ENCODE measurements at places on chromosomes 11 and 22.

DNA sequence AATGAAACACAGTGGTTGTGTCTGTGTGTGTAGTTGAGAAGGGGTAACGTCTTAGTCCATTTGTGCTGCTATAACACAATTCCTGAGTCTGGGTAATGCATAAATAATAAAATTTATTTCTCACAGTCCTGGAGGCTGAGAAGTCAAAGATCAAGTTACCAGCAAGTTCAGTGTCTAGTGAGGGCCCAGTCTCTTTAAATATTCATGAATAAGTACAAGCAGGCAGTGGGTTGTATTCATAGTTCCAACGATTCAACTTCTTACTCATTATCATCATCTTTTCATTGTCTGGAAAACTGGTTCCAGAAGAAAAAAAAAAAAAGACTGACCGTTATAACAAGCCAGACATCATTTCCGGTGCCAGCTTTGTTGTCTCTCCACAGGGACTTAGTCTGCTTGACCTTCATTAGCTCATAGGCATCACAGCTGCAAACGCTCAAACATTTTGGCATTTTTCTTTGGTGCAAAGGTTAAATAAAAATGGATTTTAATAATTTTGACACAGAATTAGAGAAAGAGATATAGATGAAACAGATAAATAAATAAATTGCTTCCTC lies 1297.5 kb downstream of the LRRC4C start:
- no peak for DNase-seq

DNA sequence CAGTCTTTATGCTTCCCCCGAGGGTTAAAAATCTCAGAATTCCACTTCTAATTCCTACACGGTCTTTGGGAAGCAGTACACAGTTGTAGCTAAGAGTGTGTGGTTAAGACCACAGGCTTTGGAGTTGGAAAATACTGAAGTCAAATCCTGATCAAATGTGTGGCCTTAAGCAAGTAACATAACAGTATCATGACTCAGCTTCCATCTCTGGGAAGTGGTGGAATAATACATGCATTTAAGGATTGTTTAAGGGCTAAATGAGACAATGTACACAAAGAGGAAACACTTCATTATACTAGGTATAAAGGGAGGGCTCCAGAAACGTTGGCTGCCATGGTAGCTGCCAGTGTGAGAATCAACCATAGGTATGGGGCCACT lies 71.5 kb downstream of the FAT3 start:
- DNase-seq, result no peak

GRCh38 chr11:71358963-71359567 lies 89.1 kb downstream of the DHCR7 start:
- no peak for DNase-seq

- DNase-seq, result peak; percentile 85
Measured at GRCh38 chr11:66868726-66869566, 12.1 kb downstream of the LRFN4 start.

GRCh38 chr22:47013861-47014635 lies 251.6 kb downstream of the TBC1D22A start:
- no peak for DNase-seq

DNA sequence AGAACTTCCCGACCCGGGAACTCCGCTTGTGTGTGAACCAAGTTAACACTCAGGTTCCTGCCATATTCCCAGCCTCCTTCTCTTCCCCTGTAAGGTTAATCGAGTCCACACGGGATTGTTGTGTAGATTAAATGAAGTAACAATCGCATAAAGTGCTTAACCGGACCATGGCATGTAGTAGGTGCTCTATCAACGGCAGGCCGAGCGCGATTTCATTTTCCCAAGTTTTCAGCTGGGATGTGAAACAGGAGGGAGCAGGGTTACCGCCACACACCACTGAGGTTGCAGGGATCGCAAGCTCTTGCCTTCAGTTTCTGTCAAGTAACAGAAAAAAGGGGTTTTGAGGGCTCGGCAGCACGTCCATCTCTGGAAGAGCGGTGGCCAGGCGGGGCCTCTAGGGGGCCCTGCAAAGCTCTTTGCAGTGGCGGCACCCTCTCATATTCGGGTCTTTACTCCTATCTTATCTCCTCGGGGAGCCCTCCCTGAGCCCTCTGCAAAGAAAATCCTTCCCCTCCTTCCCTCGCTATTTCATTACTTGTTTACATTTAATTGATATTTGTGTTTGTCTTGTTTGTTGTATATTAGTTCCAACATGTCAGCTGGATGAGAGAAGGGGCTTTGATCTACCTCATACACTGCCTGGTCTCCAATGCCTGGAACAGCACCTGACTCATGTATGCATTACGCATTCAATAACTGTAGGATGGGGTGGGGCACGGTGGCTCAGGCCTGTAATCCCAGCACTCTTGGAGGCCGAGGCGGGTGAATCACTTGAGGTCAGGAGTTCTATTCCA lies 816 bp upstream of the PLEKHA7 start:
- peak; percentile 75 for DNase-seq

DNA sequence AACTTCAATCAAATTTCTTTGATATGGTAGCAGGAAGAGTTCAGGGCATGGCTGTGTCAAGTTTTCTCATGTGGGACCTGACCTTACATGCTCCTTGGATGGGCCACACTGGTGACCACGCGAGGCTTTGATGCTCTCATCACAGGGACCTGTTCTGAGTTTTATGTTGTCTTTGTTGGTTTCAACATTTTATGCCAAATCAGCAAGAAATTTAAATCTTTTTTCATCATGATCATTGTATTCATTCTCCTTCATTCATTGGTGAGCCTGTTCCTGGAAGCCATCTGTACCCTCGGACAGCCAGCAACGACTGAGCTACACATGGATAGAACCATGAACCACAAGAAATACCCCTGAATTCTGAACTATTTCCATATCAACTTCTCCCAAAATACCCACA lies 10.5 kb upstream of the NFAM1 start:
- no peak for DNase-seq

- no peak for DNase-seq
Measured at GRCh38 chr22:50581950-50582492, 628 bp downstream of the CHKB start.

Data from common myeloid progenitor, CD34-positive (primary cell).